ENCODE measurements at places on chromosomes 16 and 17. TPM values are rescaled to one million over a fixed set of nuclear protein-coding genes. Genes with fewer than 3 reads are reported as not detected.
A peak's percentile ranks its signal among the peaks of the same experiment; 100 is the strongest.

KRT27 gene
- total RNA-seq, result not detected

DNA sequence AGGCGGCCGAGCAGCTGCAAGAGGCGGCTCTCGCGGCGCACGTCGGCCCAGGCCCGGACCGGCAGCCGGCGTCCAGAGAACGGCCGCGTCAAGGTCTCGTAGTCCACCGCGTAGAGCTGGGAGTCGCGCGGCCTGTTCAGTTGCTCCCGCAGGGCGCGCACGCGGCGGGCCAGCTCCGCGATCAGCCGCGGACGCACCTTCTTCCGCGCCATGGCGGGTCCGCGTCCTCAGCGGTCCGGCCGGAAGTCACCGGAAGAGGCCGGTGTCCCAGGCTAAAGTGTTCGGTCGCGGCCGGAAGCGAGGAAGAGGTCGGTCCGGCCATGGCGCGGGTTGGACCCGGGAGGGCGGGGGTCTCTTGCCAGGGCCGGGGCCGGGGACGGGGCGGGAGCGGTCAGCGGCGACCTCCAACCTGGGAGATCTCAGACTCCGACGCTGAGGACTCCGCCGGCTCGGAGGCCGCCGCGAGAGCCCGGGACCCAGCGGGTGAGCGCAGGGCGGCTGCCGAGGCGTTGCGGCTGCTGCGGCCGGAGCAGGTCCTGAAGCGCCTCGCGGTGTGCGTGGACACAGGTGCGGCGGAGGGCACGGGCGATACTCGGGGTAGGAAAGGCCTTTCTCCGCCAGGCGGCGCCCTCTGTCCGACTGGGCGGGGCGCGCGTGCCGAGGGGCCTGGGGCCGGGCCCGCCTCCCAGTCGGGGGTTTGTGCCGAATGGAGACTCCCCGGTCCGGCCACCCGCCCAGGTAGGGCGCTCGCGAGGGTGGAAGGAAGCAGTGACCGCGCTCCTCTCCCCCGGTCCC is at the start of gene MRPS34:
Gene MRPS34, minus strand, starts transcription at position 227 of the 795 bp plus-strand sequence. Its CDS starts 15 bp downstream, at position 212.
- DNase-seq, result peak; percentile 76

DNA sequence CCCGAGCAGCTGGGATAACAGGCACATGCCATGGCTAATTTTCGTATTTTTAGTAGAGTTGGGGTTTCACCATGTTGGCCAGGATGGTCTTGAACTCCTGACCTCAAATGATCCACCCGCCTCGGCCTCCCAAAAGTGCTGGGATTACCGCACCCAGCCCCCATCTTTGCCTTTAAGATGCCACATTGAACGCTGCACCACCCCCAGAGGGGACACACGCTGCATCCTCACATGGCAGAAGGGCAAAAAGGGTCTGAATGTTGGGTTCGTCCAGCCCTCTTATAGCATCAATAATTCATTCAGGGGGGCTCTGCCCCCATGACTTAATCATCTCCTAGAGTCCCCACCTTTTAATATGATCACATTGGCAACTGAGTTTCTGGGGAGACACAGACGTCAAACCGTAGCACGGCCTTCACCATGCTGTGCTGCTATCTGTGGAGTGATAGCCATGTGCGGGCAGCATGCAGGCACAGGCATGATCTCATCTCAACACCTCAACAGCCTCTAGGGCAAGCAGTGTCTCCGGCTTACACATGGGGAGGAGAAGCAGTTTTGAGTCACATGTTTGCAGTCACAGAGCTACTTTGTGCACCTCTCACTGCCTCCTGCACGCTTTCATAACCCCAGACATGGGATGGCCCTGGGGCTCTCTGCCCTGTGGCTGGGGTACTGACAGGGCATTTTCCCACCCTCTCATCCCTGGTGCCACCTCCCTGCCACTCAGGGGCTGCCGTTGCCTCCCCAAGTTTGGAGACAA is 30.0 kb downstream of the IL21R start:
- DNase-seq, result peak; percentile 29

CEP20 gene
- total RNA-seq, result 24.0 TPM

EFNB3 gene
- 28.2 TPM for total RNA-seq

GRCh38 chr17:29575511-29576213 is 7.2 kb downstream of the TP53I13 start:
- no peak for DNase-seq

MT1H gene
- not detected for total RNA-seq

DNA sequence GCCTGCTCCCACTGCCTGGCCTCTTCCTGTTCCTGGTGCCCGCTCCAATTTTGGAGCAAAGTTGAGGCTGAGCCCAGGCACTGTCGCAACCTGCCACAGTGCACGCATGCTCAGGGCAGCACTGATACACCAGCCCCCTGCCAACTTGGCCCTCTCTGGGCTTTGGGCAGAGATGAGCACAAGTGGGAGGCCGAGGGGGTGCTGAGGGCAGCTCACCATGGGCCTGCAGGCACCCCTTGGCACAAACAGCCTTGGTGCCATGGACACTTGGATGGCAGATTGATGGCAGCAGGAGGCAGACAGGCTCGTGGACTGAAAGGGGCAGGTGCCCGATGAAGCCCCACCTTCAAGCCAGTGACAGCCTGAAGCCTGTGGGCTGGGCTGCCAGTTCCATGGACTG is 42.9 kb downstream of the PIGL start:
- no peak for DNase-seq

- no peak for DNase-seq
Observed at GRCh38 chr16:74107795-74108610, 188.6 kb upstream of the PSMD7 start.

DNA sequence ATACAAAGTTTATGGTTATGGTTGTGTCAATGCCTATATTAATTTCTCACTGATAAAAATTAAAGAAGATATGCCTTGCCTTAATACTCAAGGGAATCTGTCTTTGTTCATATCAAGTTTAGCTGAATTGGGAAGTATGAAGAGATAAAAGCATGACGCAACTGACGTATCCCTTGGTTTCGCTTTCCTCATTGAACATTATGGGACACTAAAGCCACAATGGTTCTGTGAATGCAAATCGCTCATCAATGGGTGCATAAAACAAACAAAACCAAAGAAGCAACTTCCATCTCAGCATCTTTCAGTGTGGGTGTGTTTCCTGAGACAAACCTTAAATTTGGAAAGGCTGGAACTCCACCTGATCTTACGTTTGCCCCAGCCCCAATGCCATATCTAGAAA is 108.2 kb downstream of the NPIPB5 start:
- no peak for DNase-seq

DNA sequence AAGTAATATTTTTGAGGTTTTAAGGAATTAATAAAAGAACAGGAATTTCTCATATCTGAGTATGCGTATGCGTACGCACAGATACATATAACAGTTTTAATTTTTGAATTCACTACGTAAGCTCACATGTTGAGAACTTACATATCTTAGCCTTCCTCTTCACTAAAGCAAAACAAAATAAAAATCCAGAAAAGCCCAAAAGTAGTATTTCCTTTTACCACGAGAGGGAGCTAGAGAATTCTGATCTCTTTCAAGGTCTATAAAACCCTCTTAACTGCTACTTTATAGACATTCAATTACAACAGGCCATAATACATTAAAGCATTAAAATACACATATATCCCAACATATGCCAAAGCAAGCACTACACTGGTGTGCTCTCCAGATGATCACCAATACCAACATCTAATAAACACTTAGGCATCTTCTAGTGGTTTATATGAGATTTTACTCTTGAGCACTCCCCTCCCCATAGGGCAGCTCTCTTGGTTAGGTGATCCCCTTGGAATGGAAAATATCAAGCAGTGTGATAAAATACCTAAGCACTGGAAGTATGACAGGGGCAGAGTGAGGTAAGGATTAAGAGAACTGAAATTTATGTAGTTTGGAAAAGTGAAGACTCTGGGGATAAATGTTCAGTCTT is 94.0 kb downstream of the SKAP1 start:
- no peak for DNase-seq

- no peak for DNase-seq
Observed at GRCh38 chr17:80720610-80721577, 176.3 kb downstream of the RPTOR start.

DNA sequence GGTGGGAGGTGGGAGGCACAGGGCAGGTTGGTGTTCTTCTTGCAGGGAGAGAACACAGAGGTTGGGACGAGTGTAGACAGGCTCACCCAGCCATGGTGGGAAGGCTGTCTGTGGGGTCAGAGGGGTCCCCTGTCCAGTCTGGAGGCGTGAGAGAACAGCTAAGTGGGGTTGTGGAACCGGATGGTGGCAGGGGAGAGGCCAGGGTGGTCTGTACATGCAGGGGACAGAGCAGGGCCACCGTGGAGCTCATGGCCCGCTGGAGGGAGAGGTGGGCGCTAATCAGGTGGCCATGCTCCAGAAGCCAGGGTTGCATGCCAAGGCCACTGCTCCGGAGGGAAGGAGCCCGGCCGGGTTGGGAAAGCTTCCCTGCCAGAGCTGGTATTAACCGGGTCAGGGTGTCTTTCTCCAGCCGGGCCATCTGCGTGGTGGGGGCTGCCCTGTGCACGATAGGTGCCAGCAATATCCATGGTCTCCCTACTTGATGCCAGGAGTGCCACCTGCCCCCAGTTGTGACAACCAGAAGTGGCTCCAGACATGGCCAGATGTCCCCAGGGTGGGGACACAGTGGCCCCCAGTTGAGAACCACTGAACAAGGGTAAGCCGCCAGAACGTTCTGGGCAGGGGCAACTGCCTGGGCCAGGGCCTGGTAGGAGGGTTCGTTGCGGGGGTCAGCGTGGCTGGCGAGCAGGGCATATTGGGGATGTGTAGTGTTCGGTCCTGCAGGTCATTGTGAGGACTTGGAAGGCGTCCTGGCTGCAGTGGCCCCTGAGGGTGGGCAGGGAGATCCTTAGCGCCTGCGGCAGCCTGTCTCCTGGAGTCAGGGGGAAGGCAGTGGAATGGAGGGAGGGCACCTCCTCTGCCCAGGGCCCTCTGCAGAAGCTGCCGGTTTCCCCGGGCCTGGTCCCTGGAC is 5.1 kb downstream of the SNN start:
- DNase-seq, result no peak

DNA sequence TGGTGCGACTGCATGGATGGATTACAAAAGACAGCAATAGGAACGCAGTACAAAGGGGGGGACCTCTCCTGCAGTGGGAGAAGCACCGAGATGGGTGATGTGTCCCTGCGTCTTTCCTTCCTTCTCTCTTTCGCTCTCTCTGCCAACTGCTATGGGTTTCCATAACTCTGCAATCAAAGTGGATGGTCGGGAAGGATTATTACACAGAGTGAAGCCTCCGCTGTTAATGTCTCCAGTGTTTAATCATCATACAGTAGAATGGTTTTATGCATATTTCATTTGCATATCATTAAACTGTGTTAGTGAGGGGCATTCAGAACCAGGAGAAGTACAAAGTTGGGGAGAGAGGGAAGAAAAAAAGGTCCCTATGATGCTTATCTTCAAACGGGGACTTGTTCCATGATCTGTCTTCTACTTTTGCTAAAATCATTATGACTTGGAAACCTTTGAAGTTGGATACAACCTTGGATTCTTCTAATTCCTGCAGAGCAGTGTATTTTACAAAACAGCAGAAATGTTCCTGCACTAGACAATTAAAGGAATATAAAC is 255.9 kb upstream of the PMFBP1 start:
- no peak for DNase-seq

MYH1 gene
- not detected for total RNA-seq

DNA sequence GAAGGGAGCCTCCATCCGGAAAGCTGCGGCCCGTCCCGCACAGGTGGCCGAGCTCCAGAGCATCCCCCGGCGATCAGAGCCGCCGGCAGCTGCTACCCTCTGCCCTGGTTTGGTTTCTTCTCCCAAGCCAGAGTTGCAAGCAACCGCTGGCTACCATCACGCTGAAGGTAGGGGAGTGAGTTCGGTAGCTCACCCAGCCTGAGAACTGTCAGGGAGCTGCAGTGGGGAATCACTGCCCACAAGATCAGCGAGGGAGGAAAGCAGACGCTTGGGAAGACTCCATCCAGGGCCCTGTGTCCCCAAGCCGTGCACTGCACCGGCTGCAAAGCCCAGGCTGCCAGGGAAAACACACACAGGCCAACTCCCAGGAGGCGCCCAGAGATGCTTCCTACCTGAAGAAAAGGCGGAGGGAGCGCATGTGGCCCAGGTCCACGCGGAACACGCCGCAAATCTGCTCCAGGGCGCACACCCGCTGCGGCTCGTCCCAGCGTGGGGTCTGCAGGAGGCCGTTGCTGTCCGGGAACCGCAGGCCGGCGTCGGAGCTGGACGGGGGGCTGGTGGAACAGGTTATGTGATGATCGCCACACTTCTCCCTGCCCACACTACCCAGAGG is 83.3 kb downstream of the TBC1D16 start:
- DNase-seq, result peak; percentile 10

NPTX1 gene
- 0.27 TPM for total RNA-seq

- DNase-seq, result no peak
Observed at GRCh38 chr17:77491921-77492445, 351.2 kb downstream of the SEC14L1 start.
